GM12865 (cell line): ENCODE measurements at places on chromosomes 6 and 20.
A peak's percentile ranks its signal among the peaks of the same experiment; 100 is the strongest.

GRCh38 chr6:41427642-41428335 is 92.4 kb downstream of the NCR2 start:
- no peak for DNase-seq

- DNase-seq: no peak
These were observed 173.7 kb upstream of the LRFN2 start for GRCh38 chr6:40760887-40761286.

DNA sequence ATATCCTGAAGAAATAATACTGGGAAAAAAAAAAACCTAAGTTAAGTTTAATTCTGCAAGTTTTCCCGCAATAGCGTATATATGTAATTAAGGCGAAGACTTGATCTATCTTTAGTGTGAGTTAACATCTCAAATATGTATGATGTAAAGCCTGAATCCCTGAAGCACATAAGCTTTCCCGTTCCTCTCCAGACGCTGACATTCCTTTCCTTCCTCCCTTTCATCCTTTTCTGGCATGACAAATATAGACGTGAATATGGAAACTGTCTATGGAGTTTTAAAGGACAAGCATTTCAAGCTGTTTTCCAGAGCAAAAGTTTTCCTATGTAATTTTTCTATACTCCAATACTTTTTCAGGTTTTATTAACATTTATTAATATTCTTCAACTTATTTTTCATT is 637.0 kb downstream of the COL12A1 start:
- DNase-seq: no peak

GRCh38 chr6:154284313-154284853 is 72.2 kb downstream of the IPCEF1 start:
- DNase-seq: no peak

- no peak for DNase-seq
These were observed 44.1 kb upstream of the TSPYL1 start for GRCh38 chr6:116323863-116324262.

DNA sequence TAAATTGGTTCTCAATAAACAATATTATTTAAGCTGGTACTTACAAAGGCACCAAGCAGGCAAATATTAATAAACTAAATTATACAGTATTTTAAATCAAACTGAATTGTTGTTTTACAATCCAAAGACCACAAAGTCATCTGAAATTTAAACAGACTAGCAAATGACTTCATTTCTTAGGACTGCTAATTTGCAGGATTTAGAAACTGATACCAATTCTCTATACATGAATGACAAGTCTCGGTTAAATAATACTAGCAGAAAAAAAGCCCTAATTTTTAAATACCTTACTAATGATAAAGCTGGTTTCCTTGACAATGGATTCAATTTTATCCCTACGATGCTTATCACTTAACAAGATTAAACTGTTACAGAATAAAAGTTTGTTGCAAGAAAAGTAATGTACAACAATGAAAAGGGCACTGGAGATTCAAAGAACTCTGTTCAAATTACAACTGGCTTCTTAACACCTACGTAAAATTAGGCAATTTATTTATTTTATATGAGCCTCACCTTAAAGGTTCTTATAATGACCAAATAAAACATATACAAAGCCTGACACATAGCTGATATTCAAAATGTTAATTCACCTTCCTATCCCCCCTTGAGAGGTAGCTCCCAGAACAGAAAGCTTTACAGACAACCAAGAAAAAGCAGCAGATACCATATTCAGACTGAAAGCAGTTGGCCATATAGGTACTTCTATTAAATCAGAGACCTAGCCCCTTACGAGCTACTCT is 33.1 kb downstream of the HBS1L start:
- DNase-seq: peak; percentile 44

DNA sequence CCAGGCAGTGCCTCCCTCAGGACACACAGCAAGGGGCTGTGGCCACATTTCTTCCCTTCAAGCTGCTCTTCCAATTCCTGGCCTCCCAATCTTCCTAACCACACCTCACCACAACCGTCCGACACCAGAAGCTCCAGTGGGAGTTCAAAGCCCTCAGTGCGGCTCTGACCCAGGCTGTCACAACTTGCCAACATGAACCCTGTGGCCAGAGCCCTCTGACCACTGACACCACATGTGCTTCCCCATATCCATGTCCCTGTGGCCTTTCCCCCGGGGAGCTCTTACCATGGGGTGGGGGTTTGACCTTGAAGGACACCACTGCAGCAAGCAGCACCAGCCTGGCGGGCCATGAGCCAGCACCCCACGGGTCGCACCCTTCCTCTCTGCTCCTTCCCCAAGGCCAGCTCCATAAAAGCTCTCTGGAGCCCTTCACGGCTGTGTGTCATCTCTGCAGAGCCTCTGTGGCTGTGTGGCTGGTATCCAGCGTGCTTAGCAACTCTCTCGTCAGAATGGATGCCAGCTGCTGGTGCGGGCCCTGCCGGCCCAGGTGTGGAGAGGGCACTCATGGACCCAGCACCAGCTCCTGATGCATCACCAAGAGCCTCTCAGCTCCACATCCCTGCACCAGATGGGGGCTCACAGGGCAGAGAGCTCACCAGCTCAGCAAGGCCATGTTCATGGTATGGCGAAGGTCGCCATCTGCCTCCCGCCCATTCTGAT is 106.1 kb downstream of the PSMB1 start:
- no peak for DNase-seq

DNA sequence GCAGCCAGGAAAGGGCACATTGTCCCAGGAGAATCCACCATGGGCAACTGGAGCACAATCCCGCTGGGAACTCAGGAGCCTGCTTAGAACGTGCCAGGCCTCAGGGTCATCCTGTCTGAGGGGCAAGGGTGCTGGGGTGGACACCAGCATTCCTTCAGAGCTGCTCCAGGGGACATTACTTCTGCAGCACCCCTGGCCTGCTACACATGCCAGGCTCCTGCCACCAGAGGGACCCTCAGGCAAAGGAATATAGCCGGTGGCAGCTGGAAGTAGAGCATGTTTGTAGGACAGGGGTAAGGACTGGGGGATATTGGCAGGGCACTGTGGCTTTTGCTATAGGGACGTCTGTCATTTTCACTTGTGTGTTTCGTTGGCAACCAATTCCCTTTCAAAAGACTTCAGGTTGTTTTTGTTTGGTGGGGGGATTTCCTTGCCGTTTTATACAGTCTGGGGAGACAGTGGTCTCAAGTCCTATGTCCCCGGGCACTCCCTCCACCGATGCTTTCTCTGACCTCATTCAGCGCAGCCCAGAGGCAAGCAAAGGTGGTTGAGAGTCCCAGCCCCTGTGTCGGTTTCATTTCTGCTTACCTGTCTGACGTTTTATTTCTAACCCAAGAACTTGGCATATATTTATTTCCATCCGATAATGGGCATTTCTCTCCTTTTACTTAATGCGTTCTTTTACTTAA is 130.8 kb downstream of the JPH2 start:
- DNase-seq: peak; percentile 50

DNA sequence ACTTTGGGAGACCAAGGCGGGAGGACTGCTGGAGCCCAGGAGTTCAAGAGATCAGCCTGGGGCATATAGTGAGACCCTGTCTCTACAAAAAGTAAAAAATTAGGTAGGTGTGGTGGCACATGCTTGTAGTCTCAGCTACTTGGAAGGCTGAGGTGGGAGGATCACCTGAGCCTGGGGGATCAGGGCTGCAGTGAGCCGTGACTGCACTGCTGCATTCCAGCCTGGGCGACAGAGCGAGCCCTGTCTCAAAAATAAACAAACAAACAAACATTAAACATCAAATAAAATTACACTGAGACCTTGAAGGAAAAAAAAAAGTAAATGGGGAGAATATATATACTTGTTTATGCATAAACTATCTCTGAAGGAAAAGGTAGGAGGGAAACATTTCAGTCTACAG is 387.8 kb downstream of the ZFAND3 start:
- DNase-seq: no peak

GRCh38 chr20:24948939-24949679 is at the start of gene CST7:
CST7 (plus strand) TSS chr20:24949269; CDS start chr20:24949506, 237 bp downstream.
- DNase-seq: peak; percentile 60

GRCh38 chr6:156406688-156407087 is 370.5 kb upstream of the ARID1B start:
- no peak for DNase-seq

- DNase-seq: peak; percentile 84
These were observed 34.3 kb downstream of the FYN start for GRCh38 chr6:111838749-111839484.

GRCh38 chr6:22029171-22029570 is 267.7 kb downstream of the PRL start:
- DNase-seq: peak; percentile 23

DNA sequence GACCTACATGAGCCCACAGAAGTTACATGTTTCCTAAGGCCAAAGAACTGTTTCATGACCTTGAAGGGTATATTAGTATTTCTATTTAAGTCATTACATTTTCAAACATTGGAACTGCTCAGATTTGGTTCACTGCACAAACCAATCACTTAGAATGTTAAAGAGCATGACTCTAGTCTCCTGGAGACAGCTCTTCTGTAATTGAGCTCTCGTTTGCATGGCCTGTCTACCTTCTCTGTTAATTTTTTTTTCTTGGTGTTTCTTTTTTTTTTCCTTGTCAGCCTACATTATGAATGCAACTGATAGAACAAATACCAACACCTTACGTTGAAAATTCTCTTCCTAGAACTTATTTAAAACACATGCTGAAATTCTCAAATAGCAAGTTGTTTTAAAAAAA is 860.2 kb upstream of the MAP3K7 start:
- DNase-seq: no peak

DNA sequence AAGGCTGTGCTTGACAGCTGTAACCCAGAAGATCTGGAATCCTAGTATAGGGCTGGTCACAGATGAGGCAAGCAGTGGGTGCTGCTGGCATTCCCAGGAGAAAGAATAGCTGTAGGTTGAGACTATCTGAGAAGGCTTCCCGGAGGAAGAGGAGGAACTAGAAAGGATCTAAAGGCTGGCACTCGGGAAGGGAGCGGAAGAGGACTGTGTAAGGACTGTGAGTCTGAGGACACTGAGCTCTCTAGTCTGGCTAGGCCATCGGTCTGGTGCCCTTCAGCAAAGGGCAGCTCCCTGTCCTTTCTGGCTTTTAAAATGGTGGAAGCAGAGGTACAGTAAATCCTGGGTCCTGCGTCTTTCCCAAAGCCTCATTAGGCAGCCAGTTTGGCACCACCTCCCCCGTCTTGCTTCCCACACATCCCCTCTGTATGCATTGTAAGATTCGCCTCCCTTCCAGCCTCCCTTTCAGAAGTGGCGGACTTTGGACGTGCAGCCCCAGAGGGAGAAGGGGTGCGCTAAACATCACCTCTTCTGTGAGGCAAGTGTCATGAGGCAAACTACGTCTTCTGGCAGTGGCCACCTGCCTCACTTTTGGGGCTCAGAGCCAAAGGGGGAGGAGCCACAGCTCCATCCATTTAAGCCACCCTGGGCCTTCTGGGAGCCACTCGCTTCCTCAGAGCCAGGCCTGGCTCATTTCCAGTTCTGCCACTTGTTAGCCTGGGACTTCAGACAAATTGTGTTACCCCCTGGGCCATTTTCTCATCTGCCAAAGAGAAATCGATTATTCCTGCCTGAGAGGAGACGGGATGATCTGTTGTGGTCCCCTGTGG is 8.6 kb downstream of the SNPH start:
- DNase-seq: no peak

GRCh38 chr20:60583741-60584140 is 625.5 kb downstream of the CDH26 start:
- DNase-seq: no peak

DNA sequence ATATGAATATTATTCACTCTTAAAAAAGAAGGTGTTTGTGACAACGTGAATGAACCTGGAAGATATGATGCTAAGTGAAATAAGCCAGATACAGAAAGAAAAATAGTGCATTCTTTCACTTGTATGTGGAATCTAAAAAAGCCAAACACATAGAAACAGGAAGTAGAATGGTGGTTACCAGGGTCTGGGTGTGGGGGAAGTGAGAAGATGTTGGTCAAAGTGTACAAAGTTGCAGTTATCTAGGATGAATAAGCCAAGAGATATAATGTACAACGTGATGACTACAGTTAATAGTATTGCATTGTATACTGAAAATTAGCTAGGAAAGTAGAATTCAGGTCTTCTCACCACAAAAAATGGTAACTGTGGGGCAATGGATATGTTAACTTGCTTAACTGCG is 151.1 kb upstream of the HCRTR2 start:
- no peak for DNase-seq
